T-cell (primary cell): ENCODE measurements at places on chromosomes 16 and 17. TPM values are rescaled to one million over a fixed set of nuclear protein-coding genes. Genes with fewer than 3 reads are reported as not detected.

GRCh38 chr17:48241131-48241591, 133.6 kb downstream of the SNX11 start:
- DNase-seq: no peak
- no peaks in the 10 kb centered on the region for H3K27me3 ChIP-seq
- no peak overlapping the region for H3K27ac ChIP-seq
- H3K4me1 ChIP-seq: peaks cover 25% of the 10 kb centered on the region
- H3K4me3 ChIP-seq: no peak overlapping the region

- no peak overlapping the region for H3K4me3 ChIP-seq
- no peak for DNase-seq
- no peak overlapping the region for H3K27ac ChIP-seq
- peaks cover 8% of the 10 kb centered on the region for H3K4me1 ChIP-seq
- peaks cover 88% of the 10 kb centered on the region for H3K27me3 ChIP-seq
These were observed 7.2 kb downstream of the DLX3 start for GRCh38 chr17:49987681-49988441.

GRCh38 chr16:84220851-84221250, 19.0 kb downstream of the KCNG4 start:
- no peaks in the 10 kb centered on the region for H3K4me1 ChIP-seq
- no peak for DNase-seq
- no peak overlapping the region for H3K27ac ChIP-seq
- H3K36me3 ChIP-seq: no peaks in the 10 kb centered on the region
- H3K4me3 ChIP-seq: no peak overlapping the region
- peaks cover 27% of the 10 kb centered on the region for H3K27me3 ChIP-seq

- H3K4me1 ChIP-seq: peaks cover 2% of the 10 kb centered on the region
- DNase-seq: no peak
- peaks cover 3% of the 10 kb centered on the region for H3K36me3 ChIP-seq
- H3K4me3 ChIP-seq: no peak overlapping the region
These were observed 217.4 kb upstream of the COX10 start for GRCh38 chr17:13851889-13852288.

The SDR42E1 gene
- total RNA-seq: 5.0 TPM

The EPN2 gene
- total RNA-seq: 6.9 TPM

The TEKT5 gene
- not detected for total RNA-seq

The TSPOAP1 gene
- total RNA-seq: 62.7 TPM

The RSKR gene
- total RNA-seq: 22.5 TPM

GRCh38 chr16:85546585-85547447, 66.3 kb upstream of the GSE1 start:
- H3K4me1 ChIP-seq: no peaks in the 10 kb centered on the region
- no peak for DNase-seq
- no peaks in the 10 kb centered on the region for H3K36me3 ChIP-seq
- no peak overlapping the region for H3K27ac ChIP-seq
